ENCODE measurements at places on chromosomes 2 and 18.

DNA sequence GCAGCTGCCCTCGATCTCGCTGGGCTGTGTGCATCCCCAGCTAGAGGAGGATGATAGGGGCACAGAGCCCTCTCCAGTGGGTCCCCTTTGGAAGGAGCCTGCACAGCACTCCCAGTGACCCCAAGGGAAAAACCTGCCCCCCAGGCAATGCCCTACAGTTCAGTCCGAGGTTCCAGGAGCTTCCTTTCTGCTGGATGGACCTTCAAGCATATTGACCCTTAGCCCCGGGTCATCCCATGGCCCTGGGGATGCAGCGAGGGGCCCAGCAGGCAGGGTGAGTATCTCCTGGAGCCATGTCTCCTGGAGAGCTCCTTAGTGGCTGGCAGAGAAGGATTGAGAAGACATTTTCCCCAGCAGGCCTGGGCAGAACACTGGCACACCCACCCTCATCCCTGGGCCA lies 45.4 kb upstream of the CTDP1 start:
- DNase-seq, result no peak

- DNase-seq, result no peak
Measured at GRCh38 chr2:215911301-215912085, 101.9 kb downstream of the MREG start.

DNA sequence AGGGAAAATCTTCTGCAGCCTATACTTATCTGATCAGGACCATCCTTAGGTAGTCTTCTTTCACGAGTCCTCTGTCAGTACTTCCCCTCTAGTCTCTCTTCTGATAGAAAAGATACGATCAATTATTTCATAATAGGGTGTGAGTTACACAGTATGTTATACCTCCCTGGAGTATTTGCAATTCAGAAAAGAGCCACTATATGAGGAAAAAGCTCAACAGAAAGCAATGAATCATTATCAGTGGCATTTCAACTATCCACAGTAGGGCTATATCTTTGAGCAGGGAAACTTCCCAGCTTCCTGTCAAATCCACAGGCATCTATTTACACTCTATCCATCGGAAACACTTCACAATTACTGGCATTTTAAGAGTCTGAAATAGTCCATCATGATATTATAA lies 105.3 kb upstream of the ACVR2A start:
- DNase-seq, result no peak

DNA sequence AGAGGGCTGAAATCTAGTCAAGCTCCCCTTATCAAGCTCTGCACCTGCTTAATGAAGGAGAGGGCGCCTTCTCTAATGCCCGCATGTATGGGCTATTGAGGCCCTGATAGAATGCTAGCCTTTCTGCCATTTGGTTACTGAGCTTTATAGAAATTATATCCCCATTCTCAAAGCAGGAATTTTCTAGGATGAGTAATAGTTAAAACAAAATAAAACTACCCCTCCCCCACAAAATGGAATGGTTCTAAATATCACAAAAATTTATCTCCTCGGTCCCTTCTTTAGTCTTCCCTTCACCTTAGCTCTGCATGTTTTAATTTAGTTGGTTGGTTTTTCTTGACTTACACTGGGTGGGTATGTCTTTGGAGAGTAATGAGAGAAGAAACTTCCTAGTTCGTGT lies 37.7 kb downstream of the CD28 start:
- no peak for DNase-seq

GRCh38 chr18:56382541-56382940 lies 255.9 kb downstream of the TXNL1 start:
- no peak for DNase-seq

DNA sequence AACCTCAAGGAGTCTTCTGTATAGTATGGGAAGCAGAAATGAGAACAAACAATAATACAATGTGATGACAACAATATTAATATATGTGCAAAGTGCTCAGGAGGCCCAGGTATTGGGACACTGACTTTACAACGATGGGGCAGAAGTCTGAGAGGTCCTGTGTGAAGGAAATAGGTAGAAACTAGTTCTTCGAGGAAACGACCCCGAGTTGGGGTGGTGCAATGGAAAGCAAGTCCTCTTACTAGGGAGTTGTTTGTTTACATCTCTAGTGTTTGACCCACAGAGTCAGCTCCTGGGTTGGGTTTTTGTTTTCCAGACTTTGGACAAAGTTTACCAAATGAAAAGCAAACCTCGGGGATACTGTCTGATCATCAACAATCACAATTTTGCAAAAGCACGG lies 16.2 kb downstream of the CASP8 start:
- no peak for DNase-seq

DNA sequence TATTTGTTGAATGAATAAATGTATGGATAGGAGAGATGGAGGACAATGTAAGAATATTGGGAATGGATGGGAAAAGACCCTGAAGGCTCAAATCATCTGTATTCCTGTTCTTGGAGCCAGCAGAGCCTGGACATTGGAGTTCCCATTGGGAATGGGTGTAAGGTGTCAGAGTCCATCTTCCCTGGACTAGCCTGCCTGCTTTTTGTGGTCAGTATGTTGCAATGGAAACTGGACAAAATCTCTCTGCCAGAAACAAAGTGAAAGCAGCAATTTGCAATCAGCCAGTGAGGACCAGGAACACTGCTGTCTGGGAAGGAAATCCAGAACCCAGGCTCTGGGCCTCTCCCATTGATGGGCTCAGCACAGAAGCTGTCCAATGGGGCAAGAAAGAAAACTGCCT lies 83.5 kb upstream of the SKOR2 start:
- DNase-seq, result no peak

GRCh38 chr18:78984941-78985784 lies 5.5 kb downstream of the SALL3 start:
- no peak for DNase-seq

- no peak for DNase-seq
Measured at GRCh38 chr2:70930371-70931329, 5.0 kb upstream of the ATP6V1B1 start.

GRCh38 chr2:39246382-39246980 lies 2.7 kb upstream of the CDKL4 start:
- no peak for DNase-seq

DNA sequence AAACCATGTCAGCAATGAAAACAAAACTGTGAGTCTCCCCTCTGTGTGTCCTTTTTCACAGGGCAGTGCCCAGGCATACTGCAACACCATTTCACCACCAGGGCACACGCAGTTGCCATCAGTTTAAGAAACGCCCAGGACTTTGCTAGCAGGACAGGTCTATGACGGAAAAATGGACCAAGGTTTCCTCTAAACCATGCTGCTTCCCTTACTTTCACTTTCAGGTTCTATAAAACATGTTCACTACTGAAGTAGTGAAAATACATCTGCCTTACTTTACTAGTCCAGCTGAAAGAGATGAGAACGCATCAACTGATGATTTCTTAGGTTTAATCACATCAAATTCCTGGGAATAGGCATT lies 110.5 kb downstream of the TCF4 start:
- no peak for DNase-seq

DNA sequence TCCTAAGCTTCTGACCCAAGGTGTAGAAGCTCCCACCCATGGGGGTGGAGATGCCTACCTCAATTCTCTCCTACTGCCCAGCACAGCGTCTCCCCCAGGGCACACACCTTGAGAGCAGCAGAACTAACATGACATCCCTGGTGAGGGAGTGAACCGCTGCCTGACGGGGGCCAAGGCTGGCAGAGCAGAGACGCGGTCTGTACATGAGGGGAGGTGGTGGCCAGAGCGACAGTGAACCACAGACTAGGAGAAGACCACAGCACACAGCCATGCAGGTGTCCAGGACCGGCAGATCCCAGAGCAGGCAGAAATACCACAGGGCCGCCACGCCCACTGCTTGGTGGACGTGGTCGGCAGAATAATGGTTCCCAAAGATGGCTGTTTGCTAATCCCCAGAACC lies 40.4 kb downstream of the TFCP2L1 start:
- no peak for DNase-seq

GRCh38 chr18:961644-962355 lies 57.1 kb downstream of the ADCYAP1 start:
- peak; percentile 22 for DNase-seq

- DNase-seq, result no peak
Measured at GRCh38 chr2:85393836-85394235, 16.3 kb downstream of the CAPG start.

DNA sequence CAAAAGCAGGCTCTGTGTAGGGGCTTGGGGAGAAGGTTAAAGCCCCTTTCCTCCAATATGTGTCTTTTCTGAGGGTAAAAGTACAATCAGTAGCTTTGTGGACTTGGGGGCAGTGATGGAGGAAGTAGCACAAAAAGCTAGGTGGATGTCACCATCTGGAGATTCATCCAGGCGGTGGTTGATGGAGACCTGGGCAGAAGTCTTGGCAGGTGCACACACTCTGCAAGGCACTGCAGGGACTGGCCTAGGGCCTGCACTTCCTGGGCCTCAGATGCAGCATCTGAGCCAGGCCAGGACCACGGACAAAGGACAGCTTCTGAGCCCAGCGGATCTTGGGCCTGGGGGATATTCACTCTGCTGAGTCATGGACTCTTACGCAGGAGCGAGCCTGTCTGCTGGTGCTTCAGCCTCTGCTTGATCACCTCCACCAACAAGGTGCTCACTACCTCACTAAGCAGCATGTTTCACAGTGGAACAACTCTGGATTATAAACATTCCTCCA lies 391.1 kb downstream of the TNS1 start:
- no peak for DNase-seq

DNA sequence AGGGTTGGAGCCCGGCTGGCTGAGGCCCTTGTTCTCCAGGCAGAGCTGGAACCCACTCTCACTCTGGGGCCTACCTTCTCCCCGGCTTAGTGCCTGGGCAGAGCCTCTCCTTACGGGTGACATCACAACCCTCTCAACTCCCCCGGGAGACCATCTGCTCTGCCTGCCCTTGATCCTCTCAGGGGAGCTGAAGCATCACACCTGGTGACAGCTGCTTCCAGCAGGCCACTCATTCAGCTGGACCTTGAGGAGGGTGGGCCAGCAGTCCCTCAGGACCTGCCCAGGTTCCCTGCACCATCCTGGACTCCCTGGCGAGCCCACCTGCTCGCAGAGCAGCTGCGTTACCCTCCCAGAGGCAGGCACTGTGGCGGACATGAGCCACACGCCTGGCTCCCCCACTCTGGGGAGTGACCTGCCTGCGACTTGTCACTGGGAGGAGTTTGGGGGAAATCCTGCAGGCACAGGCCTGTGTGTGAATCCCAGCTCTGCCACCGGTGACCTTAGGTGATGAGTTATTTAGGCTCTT lies 13.1 kb downstream of the HS6ST1 start:
- no peak for DNase-seq

- no peak for DNase-seq
Measured at GRCh38 chr2:64779117-64779690, 125.5 kb upstream of the SERTAD2 start.

- DNase-seq, result no peak
Measured at GRCh38 chr2:30689496-30690125, 117.6 kb downstream of the CAPN13 start.

DNA sequence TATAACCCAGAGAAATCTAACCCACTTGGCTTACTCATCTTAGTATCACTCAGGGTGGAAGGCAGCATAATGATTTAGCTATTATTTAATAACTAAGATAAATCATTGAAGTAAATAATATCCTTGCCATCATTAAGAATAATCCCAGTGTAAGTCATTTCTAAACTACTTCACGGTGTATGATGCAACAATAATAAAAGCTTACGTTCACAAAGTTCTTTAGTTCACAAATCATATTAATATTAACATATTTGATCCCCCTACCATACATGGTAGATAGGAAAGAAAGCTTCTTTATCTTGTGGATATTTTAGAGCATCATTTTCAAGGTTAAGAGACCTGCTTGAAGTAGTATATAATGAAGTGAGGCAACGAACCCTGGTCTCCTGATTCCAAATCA lies 401.0 kb downstream of the NCKAP5 start:
- DNase-seq, result no peak

DNA sequence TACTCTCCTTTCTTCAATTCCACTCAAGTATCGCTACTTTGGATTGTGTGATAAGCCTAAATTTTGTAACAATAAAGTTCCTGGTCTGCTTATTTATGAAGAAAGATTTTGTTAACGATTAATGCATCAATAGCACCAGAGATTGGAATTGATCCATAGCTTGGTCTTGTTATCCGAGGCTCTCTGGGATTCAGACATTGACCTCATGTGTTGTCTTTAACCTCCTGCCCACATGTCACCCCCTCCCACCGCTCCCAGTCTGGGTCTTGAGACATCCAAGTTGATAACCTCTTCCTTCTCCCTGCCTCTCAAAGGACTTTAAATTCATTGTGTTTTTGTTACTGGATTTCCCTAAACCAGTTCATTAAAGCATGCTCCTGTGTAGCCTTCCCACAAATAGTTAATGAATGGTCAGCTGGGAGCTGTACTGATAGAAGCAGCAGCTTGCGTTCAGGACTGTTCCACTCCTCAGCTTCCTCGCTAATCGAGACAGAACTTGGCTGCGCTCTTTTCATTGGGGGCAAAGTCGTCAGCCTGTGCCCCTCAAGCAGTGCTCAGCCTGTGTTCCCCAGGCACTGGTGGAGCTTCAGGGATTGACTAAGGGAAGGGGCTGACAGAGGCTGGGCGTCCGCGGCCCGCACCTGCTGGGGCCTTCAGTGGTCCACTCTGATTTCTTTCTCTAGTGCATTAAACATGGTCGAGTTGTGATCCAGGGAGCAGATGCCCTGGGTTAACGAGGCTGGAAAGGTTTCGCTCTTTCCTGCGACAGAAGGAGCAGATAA lies 18.9 kb downstream of the ASB1 start:
- no peak for DNase-seq

DNA sequence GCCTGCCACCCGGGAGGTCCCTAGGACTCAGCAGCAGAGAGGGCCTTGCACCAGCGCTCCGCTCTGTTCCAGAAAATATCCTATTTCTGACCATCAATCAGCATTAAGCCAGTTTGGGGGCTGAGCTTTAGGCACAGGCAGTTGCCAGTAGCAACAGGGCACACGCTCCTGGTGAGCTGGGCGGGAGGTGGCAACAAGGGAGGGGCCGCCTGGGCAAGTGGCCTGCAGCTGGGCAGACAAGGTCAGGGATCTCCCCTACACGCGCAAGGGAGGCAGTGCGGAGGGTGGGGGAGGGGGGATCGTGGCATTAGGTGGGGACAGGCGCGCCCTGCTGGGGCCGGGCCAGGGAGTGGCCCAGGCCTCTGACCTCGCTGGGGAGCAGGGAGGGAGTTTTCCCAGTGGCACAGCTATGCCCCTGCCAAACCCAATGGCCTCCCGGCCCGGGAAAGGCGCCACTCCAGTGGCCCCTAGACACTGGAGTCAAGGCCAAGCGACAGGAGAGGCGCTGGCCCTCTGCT lies 302.8 kb downstream of the NCKAP5 start:
- peak; percentile 62 for DNase-seq

DNA sequence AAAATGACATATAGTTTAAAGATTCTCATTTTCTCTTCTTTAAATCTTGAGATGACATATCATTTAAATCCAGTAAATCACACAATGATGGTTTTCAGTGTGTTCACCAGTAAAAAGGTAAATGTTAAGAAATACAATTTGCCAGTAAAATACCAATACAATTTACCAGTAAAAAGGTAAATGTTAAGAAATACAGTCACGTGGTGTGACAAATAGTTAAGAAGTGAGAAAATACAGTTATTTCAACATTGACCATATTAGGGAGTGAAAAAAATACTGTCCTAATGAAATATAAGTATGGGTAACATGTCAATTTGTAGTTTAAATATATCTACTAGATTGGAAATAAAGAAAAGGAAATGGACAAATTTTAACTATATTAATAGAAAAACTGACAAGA lies 80.5 kb downstream of the DLGAP1 start:
- no peak for DNase-seq

All from renal pelvis (tissue), 12 donors.